Foreskin melanocyte (primary cell): ENCODE measurements at places on chromosomes 16 and 17.

GRCh38 chr16:4970010-4970409, 11.9 kb downstream of the SEC14L5 start:
- DNase-seq = no peak

DNA sequence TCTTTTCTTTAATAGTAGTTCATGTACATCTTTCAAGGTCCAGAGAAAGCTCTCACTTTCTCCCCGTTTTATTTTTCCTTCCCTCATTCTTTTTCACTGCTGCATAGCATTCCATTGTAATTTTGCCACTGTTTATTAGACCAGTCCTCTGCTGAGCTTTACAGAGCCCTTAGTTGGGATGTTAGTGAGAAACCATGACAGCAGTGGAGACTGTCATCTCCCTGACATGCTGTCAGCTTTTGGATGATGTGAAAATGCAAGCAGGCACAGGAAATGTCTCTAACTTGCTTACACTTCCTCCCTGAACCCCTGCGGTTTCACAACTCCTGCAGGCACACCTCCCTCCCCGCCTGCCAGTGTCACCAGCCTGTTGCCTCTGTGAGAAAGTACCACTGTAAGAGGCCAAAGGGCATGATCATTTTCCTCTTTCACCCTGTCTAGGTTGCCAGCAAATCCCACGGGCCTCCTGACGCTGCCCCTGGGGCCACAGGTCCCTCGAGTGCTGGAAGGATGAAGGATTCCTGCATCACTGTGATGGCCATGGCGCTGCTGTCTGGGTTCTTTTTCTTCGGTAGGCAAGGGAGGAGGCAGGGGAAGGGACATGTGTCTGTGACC, at the start of gene ITGAL:
TSS of gene ITGAL (plus strand) at position 415 of the 615 bp plus-strand sequence. CDS start at position 511, 96 bp downstream.
- DNase-seq = no peak

DNA sequence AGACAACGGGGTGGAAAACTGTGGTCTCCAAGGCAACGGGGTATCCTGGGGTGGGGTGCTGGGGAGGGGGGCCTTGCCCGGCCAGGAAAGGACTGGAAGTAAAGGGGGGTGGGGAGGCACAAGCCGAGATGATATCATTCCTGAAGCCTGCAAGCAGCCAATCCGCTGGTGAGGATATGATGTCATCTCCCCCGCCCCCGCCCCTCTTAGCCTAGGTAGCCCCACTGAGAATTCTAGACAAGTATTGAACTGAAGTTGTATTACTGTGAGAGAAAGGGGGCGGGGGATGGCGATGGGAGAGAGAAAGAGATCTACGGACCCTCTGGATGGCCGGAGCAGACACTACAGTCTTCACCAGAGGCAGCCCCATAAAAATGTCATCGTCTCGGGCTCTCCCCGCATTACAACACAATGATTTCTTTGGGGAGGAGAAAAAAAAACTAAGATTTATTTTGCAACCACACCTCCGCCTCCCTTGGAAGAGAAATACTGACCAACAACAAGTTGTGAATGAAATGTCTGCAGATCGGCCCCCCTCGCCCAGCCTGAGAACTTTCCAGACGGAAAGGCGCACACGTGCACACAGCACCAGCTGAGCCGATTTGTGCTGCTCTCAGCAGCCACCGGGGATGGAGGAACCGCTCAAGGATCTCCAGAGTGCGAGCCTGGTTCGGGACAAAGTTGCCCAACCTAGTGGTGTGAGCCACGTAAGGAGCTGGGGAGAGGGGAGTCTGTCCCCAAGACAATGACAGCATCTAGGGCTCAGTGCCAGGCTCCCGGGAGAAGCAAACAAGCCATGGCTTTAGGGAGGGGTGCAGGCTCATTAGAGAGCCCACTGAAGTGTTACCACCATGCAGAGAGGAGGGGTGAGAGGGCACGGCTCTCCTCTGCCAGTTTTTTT, 222.1 kb downstream of the SOX9 start:
- DNase-seq = no peak

DNA sequence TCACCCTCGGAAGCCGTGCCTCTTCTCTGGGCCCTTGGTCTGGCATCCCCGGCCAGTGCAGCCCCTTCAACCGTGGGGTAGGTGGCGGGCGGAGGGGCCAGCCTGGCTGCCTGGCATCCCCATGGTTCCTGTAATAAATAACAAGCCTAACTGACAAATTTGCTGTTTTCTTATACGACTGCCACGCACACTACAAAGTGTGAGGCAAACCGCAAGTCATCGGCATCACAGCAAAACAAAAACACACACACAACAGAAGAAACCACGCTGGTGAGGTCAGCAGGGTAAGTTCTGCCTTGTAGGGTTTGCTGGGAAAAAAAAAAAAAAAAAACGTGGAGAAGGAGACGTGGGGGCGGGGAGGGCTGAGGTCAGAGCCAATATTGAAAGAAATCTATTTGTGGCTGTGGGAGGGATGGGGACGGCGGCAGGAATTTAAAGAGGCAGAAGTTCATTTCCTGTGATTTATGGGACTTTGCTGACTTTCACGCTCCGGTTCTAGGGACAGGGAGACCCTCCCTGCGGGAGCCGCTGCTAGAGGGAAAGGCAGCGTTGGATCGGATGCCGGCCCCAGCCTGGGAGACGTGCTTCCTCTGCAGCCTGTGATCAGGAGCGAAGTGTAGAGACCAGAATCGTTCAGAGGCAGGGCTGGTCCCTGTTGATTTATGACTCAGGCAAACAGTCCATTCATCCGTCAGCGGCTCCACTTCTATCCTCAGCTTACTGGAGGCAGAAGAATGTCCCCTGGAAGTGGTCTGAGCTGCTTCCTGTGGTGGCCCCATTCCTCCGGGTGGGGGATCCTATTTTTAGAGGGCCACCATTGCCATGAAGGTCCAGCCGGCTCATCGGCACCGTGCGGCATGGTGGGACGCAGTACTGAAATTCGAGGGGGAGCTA, 162.8 kb downstream of the FOXL1 start:
- peak; percentile 80 for DNase-seq

DNA sequence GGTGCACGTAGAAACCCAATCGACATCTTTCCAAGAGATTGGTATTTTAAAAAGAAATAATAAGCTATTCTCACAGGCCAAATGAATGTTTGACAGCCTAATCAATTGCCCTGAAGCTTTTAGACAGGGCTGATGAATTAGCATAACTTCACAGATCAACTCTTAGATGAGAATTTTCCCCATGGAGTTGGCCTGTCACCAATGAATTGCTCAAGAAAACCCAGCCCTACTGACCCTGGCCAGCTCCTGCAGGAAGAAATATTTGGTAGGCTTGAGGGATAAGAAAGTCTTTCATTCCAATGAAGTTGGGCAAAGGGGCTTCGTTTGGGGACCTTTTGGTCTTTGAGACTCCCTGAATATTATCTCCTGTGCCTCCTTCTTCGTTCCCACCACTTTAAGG, 23.4 kb upstream of the SEC14L1 start:
- DNase-seq = no peak

DNA sequence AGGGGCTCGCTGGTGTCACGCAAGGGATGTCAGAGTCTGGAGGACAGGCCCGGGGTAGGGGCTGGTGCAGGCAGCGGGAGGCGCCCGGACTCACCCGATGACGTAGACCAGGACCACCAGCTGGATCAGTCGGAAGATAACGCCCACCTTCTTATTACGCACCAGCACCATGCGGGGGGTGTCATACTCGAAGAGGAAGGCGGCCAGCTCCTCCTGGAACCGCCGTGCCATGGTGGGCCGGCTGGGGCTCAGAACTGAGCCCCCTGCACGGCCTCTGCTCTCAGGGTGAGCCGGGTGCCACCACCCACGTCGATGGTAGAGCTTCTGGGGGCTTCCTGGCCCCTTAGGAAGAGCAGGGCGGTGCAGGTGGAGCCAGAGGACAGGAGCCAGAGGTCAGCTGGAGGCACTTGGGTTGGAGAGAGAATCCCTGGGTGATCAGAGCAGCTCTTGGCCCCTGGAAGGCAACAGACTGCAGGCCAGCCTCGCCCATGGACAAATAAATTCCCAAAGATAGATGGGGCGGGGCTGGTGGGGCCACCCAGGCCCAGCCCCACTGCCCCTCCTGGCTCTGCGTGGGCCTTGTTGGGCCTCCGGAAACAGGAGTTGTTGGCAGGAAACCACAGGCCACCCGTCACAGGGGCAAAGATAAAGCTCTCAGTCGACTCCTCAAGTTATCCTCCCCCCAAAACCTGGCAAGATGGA, at the start of gene P2RX1:
TSS of gene P2RX1 (minus strand) at position 471 of the 702 bp plus-strand sequence. CDS start at position 231, 240 bp downstream.
- no peak for DNase-seq

DNA sequence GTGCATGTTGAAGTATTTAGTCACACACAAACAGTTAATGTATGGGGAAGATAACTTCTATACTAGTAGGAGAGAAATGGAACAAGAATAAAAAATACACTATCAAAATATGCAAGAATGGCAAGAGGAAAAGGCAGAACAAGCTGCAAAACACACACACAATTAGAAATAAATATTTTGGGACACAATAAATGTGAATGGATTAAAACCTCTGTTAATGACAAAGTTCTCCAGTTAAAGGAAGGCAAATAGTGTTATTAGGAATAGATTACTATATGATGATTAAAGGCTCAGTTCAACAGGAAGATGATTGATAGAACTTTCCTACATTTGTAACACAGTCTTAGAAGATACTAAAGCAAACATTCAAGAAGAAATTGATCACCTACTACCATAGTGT, 106.3 kb upstream of the ZNF750 start:
- DNase-seq = no peak

- DNase-seq = no peak
Measured at GRCh38 chr16:77406680-77407079, 28.2 kb downstream of the ADAMTS18 start.

DNA sequence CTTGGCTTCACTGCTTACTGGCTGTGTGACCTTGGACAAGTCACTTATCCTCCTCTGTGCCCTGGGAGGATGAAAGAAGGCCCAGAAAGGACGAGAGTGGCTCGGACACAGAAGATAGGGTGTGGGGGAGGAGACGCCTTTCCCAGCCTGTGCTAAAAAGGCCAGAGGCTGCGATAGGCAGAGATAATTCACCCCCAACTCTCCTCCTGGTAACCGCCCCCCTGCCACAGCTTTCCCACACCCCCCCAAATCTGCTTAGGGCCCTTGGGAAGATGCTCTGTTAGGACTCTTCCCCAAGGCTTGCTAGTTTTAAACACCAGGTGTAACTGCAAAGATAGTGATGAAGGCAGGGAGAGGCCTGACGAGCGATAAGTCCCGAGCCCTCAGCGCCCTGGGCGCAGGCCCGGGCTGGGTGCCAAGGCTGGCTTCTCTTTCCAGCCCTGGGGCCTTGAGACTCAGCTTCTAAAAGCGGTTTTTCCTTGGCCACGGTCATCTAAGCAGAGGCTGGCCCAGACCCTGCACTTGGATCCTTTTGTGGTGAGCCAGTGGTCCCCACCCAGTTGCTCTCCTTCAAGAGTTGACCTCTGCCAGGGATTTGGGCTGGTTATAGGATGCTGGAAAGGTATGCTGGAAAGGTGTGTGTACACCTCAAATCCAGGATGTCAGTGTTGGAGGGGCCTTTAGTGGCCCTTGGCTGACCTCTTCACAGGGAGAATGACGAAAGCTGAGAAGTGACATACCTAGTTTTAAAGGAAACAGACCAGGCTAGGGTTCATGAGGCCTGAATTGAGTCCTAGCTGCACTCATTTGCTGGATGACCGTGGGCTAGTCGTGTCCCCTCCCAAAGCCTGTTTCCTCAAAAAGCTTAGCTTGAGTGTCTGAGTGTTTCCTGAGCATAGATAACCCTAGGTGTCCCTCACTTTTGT, 3.4 kb upstream of the PPP1R9B start:
- DNase-seq = peak; percentile 62

DNA sequence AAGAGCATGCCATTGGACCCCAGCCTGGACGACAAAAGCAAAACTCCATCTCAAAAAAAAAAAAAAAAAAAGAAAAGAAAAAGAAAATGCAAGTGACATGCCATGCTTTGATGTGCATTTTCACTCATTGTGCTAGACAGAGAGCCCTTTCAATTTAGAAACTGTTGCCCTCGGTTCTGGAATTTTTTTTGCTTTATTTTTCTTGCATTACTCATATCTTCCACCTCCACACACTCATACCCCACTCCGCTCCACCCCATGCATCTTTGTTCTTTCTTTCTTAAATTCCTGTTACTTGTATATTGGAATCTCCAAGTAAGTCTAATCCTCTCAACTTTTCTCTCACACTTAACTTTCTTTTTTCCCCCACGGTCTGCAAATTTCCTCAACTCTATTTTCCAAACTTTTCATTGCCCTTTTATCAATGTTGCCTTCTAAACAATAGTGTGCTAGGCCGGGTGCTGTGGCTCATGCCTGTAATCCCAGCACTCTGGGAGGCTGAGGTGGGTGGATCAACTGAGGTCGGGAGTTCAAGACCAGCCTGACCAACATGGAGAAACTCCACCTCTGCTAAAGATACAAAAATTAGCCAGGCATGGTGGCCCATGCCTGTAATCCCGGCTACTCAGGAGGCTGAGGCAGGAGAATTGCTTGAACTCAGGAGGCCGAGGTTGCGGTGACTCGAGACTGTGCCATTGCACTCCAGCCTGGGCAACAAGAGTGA, 16.8 kb upstream of the SUZ12 start:
- DNase-seq = peak; percentile 58

DNA sequence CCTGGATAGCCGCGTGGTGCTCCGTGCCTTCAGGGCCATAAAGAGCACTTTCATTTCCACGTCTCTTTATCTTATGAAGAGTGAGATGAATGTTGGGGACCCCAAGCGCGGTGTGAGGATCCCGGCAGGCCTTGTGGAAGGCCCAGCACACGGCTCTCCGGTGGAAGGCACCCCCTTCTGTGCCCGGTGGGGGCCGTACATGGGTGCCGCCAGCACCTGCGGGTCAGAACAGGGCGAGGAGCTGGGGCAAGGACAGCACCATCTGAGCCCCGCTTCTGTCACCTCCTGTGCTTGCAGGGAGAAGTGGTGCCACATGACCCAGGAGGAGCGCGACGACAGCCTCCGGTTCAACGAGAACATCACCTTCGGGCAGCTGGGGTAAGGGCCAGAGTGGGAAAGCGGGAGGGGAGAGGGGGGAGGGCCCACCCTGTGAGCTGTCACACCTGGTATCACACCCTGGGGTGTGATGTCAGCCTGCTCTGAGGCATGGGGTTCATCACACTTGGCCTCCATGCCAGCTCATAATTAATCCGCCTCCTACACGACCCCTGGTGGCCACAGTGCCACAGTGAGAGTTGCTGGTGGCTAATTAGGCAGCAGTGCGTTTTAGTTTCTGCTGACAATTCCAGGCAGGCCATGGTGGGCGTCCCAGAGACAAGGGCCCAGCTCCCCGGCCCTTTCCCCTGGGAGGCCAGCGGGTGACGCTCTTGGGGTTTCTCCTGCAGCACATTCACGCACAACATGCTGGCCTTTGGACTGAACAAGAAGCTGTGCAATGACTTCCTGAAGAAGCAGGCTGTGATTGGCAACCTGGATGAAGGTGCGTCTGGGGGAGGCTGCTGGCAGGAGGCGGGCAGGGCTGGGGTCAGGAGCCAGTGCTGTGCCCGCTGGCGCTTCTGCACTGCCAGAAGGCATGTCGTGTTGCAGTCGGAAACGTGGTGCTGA, 25.7 kb downstream of the CIBAR2 start:
- no peak for DNase-seq
